Endothelial cell (in vitro differentiated cells): ENCODE measurements at places on chromosomes 2 and 18. TPM values are rescaled to one million over a fixed set of nuclear protein-coding genes. Genes with fewer than 3 reads are reported as not detected.

- no peak for DNase-seq
Measured at GRCh38 chr2:159044804-159045286, 76.4 kb downstream of the TANC1 start.

DNA sequence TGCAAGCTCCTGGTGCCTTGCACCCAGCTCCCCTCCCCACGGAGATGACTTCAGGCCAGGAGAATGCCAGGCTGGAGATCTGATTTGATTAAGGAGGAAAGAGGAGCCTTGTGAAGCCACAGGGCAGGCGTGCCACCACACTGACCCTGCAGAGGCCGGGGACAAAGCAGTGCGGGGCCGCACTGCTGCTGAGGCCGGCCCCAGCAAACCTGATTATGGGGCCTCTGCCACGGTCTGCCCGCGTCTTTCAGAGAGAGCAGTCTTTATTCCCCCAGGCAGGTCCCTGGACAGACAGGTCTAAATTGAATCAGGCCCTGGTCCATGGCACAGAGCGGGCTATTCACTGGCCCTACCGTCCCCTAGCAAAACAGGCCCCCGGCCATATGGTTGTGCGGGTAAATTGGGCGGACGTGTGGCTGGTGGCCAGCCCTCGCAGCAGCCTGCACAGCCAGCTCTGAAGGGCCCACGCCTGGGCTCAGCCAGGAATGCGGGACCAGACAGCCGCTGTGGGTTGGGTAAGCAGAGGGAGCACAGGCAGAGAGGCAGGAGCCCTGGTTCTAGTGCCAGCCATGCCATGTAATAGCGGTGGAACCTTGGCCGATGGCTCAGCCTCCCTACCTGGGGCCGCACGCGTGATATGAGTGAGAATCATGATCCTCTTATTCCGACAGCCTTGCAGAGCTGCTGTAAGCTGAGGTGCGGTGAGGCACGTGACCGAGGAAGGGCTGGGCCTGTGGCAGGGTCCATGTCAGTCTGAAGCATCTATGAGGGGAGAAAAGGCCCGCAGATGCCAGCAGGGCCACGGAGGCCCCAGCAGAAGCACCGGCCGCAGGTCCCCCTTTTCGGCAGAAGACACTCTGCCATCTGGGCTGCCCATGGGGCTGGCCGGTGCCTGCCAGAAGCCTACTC lies 97.3 kb upstream of the MYCN start:
- DNase-seq: no peak

Gene TEX44
- not detected for total RNA-seq

GRCh38 chr2:27265536-27265870 lies 2.7 kb upstream of the SLC30A3 start:
- DNase-seq: no peak

GRCh38 chr2:96423828-96424227 lies 81.3 kb downstream of the NEURL3 start:
- no peak for DNase-seq

Gene MYO3B
- 1.3 TPM for total RNA-seq

GRCh38 chr2:176872406-176872805 lies 340.2 kb upstream of the HNRNPA3 start:
- no peak for DNase-seq

Gene CCDC85A
- total RNA-seq: 16.4 TPM

Gene CRYBA2
- not detected for total RNA-seq

DNA sequence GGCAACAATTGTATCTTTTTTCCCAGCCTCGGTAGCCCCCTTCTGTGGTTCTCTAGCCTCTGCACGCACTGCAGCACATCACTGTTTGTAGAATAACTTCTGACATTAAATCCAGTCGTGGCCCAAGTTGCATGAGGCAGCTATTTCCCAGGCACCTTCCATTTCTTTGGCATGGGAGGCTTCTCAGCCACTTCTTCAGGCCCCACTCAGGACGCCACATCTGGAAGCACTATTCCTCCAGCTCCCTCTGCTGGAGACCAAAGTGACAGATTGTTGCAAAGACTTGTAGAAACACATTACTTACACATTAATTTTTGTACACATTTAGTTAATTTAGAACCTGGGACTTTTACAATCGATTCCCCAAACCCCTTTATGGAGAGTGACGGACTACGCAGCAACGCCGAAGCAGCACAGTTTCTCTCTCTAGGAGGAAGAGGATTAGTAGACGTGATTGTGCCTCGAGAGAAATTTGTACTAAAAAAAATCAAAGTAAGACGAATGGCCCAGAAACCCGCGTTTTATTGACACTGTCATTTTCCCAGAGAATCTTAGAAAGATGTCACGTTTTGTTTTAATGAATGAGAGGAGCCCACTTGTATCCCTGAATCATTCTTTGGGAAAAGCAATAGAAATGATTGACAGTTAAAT lies 57.8 kb upstream of the RGPD5 start:
- DNase-seq: peak; percentile 54

GRCh38 chr2:107062173-107062572 lies 176.2 kb upstream of the ST6GAL2 start:
- DNase-seq: no peak

Gene SCRN3
- total RNA-seq: 21.1 TPM

Gene MEP1B
- total RNA-seq: 0.15 TPM

Gene BMP10
- total RNA-seq: not detected

Gene CIAO1
- 63.7 TPM for total RNA-seq

DNA sequence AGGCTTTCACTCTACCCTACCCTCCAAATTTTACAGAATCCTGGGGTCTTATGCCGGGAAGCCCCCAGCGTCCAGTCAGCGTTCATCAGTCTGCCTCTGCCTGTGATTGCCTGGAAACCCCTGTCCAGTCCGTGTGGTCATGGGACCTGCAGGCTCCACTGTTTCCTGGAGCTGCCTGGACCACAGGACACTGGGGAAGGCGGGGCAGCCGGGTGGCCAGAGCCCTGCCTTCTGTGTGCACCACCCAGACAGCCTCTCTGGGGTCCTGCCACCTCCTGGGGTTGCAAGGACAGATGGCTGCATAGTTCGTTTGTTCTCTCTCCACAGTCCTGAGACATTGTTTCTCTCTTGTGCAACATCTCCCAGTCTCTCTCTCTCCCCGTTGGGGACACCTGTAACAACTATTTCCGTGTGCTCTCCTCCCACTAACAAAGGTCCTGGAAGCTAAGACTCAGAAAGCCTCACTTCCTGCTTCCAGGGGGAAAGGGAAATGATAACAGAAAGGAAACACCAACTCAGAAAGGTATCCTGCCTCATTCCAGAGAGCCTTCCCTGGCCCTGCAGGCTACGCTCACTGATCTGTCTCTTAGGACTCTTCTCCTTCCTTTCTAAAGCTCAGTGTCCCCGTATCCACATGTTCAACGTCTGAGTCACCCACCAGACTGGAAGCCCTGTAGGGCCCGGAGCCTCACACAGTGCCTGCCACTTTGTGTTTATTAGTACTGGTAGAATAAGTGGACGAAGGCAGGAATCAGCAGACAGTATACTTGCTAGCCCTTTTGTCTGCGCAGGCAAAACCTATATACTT lies 192.8 kb upstream of the RAB12 start:
- DNase-seq: peak; percentile 17

DNA sequence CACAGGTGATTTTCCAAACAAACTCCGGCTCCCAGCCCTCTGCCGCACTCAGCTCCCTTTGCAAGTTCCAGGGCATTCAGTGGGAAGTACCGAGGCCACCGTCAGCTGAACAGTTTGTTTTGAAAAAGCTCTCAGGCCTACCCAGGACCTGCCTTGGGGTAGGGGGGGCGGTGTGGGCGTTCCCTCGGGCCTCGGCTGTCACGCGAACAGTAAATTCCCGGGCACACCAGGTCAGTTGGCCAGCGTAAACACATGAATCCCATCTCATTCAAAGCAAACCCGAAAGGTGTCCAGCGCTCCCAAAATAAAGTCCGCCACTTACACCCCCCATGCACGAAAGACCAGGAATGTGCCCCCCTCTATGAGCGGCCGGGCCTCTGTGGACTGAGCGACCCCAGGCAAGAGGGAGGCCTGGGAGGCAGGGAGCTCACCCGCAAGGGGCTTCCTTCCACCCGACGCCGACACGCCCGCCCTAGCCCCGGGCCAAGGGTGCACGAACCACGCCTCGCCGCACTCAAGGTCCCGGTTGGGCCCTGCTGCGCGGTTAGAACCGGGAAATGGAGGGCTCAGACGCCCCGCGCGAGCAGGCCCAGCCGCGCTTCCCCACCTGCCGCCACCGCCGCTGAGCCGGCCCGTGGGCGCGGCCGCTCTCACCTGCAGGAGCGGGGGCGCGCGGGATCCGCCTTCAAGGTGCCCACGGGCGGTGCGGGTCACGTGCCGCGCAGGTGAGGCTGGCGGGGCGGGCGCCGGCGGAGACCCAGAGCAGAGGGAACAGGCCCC lies at the start of gene WDSUB1:
Gene WDSUB1 (minus strand): TSS at position 775 of the 780 bp plus-strand sequence. CDS start 3,634 bp downstream, outside the sequence.
- DNase-seq: peak; percentile 55

Gene FOXI3
- 0.69 TPM for total RNA-seq

DNA sequence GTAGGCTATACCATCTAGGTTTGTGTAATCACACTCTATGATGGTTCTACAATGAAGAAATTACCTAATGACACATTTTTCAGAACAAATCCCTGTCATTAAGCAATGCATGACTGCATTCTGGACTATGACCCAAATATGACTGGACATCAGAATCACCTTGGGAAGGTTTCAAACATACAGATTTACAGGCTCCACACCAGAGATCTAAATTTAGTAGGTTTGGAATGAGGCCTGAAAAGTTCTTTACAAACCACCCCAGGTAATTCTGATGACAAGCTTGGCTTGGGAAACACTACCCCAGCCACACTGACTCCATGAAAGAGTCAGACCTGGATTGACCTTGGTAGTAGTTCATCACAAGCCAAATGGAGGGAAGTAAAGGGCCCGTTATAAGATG lies 52.2 kb upstream of the NFE2L2 start:
- no peak for DNase-seq

DNA sequence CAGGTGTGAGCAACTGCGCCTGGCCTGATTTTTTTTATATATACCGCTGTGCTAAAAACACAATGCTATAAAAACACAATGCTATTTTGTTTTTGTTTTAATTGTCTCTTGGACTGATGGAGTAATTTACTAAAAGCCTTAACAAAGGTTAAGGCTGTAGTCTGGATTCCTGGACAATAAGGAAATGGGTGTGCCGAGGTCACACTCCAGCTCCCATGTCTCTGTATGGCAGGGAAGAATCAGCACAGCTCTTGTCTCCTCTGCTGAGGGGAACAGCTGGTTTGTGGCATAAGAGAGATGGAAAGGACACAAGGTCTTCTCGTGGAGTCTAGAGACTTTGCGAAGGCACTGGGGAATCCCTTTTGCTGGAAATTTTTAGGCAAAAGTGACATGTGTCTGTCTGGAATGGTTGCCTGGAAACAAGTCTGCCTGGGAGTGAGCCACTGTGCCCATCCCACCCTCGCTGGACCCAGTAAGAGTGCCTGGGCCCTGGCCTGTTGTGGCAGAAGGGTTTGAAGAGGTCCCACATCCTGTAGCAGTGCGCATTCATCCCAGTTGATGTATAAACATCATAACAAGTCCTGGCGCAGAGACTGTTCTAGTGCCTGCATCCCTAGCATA lies 73.1 kb downstream of the MAPK4 start:
- DNase-seq: no peak

GRCh38 chr2:88753833-88754584 lies 62.5 kb downstream of the RPIA start:
- DNase-seq: no peak

DNA sequence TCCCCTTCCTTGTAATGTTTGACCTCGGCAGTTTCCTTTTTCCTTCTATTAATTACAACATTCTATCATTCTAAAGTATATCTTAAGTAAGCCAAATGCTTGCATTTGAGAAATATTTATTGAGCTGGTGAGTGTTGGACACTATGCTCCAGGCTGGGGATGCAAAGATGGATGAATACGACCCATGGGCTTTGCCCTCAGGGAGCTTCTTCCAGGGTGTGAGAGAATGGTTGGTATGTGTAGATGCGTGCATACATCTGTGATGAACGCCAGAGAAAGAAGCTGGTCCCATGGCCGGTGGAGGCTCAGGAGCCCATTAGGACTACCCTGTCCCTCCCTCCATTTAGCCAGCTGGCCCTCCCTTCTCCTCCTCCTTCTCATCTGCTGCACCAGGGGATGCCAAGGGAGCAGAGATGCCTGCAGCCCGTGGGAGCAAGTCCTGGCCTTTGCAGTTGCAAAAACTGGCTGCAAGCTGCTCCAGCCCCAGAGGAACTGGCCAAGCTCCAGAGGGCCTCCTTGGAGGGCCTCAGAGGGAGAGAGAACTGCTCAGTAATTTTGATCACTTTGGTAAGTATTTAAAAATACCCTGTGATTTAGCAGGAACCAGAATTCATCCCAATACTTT lies 65.7 kb upstream of the FOSL2 start:
- no peak for DNase-seq

Gene TGOLN2
- 83.1 TPM for total RNA-seq

Gene RNF138
- 30.5 TPM for total RNA-seq

DNA sequence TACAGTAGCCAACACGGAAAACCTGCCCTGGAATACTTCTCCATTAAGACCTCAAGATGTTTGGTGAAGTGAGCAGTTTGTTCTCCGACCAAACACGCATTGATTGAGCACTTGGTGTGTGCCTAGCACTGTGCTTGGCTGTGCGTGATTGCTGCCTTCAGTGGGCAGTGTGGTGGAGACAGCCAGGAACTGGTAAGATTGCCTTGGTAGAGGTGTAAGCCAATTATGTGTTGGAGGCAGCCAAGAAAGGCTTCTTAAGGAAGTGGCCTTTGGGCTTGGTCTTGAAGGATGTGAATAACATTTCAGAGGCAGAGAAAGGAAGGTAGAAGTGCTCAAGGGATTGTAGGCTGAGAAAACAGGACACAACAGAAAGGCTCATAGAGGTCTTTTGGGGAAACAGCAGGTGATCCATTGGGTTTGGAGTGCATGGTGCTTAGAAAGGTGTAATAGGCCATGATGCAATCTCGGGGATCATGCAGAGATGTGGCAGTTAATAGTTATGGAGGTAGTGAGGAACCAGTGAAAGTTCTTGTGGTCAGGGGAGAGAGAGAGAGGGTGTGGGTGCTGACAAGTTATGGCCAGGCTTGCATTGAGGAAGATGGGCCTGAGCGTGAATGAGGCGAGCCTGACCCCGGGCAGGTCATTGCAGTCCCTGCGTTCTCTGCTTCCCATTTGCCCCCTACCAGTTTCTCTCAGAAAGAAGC lies 6.3 kb downstream of the B3GNT2 start:
- no peak for DNase-seq

- no peak for DNase-seq
Measured at GRCh38 chr18:853471-853870, 41.4 kb upstream of the YES1 start.

Gene PDK1
- total RNA-seq: 16.4 TPM

GRCh38 chr2:191311627-191312026 lies 66.4 kb downstream of the MYO1B start:
- DNase-seq: no peak

DNA sequence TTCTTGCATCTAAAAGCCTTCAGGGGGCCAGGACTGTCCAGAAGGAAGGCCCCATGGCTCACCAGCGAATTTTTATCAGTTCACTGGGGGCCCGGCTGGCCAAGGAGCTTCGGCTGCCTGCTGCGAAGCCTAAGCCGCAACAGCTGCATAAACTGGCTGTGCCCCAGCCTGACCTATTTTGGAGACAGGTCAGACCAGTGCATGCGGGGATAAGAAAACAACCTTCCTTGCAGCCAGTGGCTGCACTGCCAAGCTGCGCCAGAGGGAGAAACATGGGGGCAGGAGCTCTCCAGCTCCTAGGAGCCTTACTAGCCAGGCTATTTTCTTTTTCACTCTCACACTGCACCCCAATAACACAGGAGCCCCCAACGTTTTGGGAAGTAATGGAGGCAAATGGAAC lies 15.2 kb downstream of the PAX3 start:
- DNase-seq: no peak
